ENCODE measurements at places on chromosomes 1 and 21.

GRCh38 chr1:206963119-206963712 is 7.0 kb downstream of the FCAMR start:
- DNase-seq: no peak

DNA sequence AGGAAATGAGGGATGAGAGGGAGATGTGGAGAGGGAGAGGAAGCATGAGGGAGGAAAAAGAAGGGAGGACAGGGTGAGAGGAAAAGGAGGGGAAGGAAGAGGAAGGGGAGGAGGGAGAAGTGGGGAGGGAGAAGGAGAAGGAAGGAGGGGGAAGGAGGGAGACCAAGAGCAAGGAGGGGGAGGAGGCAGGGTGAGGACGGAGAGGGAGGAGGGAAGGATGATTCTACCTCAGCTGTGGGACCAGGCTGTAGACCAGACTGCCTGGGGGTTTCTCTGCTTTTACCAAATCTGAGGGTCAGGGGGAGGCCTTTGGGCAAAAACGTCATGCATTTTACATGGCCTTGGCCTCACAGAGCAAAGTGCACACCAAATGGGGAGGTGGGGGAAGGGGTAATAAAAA is 94.5 kb downstream of the KCND3 start:
- DNase-seq: no peak

DNA sequence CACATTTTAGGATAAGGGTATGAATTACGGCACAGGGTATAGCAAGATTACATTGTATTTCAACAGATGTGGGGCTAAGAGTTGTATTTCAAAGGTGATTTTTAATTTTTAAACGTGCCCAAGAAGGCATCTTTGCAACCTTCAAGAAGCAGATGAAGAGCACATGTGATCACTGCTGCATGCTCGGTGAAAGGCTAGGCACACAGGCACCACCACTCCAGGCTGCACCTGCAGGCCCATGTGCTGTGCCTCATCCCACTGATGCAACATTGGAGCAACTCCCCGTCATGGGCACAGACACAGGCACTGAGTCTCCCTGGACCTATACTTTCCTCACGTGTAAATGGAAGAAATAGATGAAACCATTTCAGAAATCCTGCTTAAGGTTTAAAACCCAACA is 23.5 kb downstream of the UBE2G2 start:
- no peak for DNase-seq

- DNase-seq: no peak
Measured at GRCh38 chr21:9767592-9768375, 753.6 kb upstream of the TPTE start.

GRCh38 chr1:116012716-116013115 is 36.4 kb downstream of the SLC22A15 start:
- DNase-seq: no peak

- no peak for DNase-seq
Measured at GRCh38 chr1:178543290-178543607, 30.3 kb downstream of the TEX35 start.

GRCh38 chr1:52365071-52365745 is 797 bp downstream of the CC2D1B start:
- DNase-seq: no peak

GRCh38 chr1:200479816-200480215 is 70.0 kb upstream of the ZNF281 start:
- DNase-seq: no peak

DNA sequence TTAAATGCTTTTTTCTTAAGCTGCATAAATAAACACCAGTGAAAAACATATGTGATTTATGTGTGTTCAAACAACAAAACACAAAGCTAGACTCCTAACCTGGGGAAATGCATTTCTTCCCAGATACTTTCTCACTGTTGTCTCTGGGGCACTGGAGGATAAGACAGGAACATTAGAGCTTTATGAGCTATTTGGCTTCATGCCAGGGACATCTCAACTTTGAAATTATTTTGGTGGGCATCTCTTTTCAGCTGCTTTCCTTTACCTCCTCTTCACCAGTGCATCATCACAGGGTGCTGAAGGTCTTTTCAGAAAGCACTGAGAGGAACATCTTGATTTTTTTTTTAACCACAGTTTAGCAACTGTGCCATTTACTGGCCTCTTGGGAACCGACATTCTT is 212.9 kb downstream of the DNM3 start:
- DNase-seq: no peak

DNA sequence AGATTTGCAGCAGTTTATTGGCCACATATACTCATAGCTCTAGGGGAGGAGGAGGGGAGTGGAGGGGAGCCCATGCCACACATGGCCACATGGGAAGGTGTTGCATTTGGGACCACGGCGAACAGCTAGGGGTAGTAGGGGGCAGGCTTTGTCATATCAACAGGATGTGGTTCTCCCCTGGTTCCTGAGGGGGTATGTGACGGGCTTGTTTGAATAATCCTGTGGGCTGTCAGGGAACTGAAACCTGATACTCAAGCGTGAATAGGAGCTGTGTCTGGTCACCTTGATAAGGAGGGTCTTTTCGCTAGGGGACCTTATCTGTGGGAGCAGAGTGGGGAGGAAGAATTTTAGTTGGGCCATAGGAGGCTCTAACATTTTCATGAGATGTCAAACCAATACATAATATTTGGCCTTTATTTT is 264.7 kb downstream of the CTH start:
- DNase-seq: no peak

DNA sequence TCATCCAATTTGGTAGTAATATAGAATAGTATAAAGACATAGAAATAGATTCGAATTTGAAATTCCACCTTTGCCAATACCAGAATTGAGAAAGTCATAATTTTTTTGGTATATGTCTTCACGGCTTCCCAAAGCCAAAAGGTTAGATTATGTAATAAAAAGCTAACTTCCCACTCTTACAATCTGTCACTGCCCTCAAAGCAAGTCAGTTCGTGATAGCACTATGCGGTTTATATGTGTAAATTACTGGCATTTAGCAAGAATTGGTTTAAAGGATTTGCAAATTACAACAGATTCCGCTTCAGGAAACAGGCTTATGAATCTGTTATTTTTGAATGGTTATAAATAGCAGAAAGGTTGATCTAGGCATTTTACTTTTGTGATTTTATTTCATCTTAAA is 679.4 kb upstream of the ADGRL2 start:
- DNase-seq: no peak

DNA sequence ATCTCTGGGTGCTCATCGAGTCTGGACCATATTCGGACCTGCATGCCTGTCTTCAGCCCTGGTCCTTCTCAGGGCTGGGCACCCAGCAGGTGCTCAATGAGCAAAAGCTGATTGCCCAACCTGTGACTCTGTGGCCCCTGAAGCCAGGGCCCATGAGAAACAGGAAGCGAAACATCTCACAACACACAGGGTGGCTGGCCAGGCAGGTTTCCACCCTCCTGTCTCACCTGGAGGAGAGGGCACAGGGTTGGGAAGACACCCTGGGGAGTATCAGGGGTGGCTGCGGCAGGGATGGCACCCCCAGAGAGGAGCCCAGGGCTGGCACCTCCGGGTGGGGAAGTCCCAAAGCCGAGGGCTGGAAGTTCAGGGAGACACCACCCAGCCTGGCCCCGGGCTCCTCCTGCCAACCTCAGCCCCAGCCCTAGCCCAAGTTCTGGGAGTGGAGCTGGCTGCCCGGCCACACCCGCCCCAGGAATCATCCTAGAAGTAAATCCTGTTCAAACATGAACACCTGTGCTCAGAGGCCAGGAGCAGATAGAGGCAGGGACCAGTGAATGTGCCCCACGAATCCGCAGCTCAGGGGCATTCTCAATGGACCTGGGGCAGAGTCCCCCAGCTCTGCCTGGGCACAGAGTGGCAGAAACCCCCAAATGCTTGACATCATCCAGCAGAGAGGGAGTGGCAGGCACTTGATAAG is 54.6 kb downstream of the RAP1GAP start:
- no peak for DNase-seq

DNA sequence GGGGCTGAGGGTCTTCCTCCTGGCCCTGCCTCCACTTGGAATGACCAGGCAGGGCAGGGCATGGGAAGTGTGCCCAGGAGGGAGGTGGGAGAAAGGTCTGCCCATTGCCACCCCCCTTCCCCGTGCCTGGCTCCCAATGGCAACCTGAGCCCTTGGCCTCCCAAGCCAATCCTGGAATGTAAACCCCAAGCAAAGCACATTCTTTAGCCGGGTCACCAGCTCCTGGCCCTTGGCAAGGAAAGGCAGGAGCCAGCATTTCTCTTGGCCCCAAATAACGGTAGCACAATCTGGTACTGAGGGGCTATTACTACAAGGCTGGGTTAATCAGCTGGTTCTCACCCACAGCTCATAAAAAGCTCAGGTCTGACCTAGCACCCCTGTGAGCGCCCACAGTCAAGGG is 6.9 kb upstream of the NUAK2 start:
- DNase-seq: no peak

DNA sequence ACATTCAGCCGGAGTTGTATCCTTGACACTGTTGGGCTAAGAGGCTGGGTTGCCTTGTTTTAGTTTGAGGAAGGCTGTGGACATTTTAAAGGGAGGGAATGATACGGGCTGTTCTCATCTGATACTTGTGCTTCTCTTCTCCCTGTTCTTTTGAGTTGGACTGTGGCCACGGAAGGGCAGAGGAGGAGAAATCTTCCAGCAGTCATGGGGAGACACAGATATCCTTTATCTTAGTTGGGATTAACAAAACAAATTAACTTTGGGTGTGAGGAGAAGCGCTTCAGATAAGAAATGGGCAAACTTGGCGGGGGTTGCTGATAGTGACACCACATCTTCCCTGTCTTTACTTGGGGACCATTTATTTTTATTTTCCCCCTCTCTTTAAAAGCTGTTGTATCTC is 138.8 kb downstream of the ROR1 start:
- DNase-seq: no peak

DNA sequence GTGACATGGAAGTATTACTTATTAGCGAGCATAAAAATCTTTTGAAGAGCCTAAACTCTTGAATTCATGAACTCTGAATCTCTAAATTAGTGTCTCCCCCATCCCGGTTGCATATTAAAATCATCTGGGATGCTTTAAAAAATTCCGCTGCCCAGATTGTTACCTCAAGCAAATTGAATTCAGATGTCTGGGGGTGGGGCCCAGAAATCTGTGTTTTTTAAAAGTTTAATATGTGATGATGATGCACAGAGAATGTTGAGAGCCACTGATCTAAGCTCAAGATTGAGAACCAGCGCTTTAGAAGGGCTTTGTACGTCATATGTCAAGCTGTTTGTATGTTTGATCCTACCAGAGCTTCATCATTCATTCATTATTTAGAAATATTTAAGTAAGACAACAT is 446.8 kb downstream of the NUF2 start:
- no peak for DNase-seq

GRCh38 chr1:18262726-18263125 is 155.1 kb downstream of the IGSF21 start:
- no peak for DNase-seq

All from stimulated activated CD4-positive, alpha-beta T cell treated with anti-CD3 and anti-CD28 coated beads, TNF-alpha, amount 100 ng/mL, for 1 hour (primary cell).